ENCODE measurements at places on chromosomes 6 and 20.
A peak's percentile ranks its signal among the peaks of the same experiment; 100 is the strongest.

- no peak for DNase-seq
These were observed 541.3 kb upstream of the MARCKS start for GRCh38 chr6:113315879-113316278.

GRCh38 chr6:54083287-54083686 is 28.0 kb upstream of the MLIP start:
- no peak for DNase-seq

- DNase-seq, result no peak
These were observed 117.8 kb upstream of the SIRPA start for GRCh38 chr20:1777476-1777820.

DNA sequence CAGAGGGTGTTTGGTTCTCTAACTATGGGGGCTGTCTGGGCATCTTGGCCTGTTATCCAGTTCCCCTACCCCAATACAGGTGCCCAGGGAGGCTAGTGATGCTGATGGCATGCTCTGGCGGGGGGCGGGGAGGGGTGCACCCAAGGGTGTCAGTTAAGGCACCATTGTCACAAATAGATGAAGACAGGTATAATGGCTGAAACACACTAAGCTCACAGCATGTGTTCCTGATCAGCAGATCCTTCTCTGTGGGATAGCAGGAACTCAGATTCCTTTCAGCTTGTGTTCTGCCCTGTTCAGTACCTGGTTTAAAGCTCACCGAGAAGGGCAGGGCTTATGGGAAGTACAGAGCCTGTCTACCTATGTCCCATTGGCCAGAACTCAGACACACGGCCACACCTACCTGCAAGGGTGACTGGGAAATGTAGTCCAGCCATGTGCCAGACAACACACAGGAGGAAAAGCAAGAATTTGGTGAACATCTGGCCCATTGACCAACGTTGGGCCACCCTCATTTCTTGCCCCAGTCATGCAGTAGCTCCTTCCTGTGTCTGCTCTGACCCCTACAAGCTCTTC is 3.4 kb upstream of the RSPO4 start:
- peak; percentile 13 for DNase-seq

DNA sequence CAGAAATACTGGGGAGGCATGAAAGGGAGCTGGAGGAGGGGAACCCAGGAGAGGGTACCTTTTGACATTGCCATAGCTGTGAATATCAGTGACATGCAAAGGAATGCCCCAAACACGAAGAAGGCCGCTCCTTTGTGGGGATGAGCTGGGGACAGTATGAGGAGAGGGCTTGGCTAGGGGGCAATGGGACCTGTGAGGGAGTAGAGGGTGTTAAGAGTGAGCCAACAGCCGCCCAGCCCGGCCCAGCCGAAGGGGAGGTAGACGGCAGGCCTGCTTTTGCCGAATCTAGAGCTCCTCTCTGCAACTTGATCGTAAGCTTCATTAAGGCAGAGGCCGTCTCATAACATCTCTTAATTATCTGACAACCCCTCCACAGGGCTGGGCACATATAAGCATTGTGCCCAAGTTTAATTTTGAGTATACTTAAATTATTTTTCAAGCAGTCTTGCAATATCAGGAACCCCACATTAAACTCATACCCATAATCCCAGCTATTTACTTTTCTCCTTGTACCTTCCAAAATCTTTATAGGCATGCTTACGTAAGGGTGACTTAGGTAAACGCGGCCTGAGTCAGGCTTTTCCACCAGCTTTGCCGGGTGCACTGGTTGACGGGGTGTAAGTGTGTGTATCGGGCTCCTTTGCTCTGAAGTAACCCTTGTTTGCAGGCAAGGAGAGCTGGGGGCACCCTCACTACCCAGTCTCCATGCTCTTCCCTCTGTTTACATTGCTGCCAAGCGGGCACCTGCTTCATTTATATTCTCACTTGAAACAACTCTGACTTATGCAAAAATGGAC is 24.9 kb upstream of the VEGFA start:
- no peak for DNase-seq

GRCh38 chr6:32529697-32530430 is at the start of gene HLA-DRB5:
TSS of gene HLA-DRB5 (minus strand) at chr6:32530287. CDS start at chr6:32530224, 63 bp downstream.
- DNase-seq, result no peak

- DNase-seq, result no peak
These were observed 16.8 kb downstream of the MAP1LC3A start for GRCh38 chr20:34575271-34575670.

GRCh38 chr20:21323640-21324039 is 20.5 kb downstream of the XRN2 start:
- DNase-seq, result peak; percentile 85

DNA sequence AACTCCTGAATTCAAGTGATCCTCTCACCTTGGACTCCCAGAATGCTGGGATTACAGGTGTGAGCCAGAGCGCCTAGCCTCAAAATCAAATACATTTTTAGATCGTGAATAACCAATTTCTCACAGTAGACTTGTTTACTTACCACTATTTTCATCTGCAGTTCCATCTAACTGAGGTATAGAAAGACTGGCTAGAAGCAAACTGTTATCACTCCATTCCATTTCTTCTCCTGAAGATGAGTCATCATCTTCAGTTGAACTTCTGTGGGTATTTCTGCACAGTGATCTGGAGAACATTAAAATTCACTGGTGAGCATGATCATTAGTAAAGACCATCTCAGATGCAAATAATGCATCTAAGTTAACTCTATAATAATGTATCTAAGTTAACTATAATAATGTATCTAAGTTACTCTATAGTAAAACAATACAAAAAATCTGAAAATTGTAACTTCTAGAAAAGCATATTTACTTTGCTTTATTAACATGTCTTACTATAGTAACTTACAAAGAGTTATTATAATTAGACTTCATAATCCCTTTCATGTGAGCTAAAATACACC is 105.4 kb downstream of the REV3L start:
- peak; percentile 15 for DNase-seq

- peak; percentile 16 for DNase-seq
These were observed 686 bp downstream of the GINS1 start for GRCh38 chr20:25408170-25408547.

DNA sequence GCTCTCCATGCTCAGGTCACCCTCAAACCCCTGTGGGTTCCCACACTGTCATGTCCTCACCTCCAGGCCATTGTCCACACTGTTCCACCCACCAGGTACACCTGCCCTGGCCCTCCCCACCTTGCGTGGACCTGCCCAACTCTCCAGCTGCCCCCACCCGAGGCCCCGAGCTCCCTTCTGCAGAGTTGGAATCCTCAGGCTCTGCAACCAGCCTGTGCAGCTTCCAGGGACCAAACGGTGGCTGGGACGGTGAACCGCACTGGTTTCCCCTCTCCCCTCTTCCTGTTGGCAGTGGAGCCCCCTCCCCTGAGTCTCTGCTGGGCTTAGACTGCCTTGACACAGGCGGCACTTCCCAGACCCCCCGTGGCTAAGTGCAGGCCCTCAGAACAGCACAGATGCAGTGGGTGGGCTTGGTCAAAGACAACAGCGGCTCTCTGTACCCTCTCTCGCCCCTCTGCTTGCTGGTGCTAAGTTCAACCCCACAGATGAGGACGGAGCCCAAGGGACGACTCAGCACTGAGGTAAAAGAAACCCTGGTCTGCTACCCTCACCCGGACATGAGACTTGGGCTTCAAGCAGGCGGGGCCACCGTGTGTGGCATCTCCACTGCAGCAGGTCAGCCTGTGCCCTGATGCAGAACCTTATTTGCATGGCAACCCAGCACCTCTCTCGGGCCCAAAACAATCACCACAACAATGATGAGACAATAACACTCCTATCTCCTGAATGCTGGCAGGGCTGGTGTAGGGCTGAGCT is 11.0 kb downstream of the ZBP1 start:
- no peak for DNase-seq

DNA sequence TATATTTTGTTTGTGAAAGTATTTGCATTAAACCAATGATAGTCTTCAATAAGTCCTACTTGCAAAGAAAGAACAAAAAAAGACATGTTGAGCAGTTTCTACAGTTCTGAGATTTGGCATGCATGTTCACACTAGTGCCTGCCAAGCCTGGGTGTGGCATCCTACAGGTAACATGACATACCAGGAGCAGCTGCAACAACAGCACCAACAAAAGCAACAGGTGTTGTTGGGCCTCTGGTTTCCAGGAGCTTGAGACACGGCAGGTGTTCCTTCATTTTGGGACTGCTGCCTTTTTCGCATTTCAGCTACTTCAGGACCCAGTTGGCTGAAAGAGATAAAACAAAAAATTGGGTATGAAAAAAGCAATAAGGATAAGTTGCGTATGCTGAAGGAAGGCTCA is 41.2 kb upstream of the MTRF1L start:
- DNase-seq, result no peak

- DNase-seq, result no peak
These were observed 26.1 kb upstream of the KLHL31 start for GRCh38 chr6:53691667-53692133.

DNA sequence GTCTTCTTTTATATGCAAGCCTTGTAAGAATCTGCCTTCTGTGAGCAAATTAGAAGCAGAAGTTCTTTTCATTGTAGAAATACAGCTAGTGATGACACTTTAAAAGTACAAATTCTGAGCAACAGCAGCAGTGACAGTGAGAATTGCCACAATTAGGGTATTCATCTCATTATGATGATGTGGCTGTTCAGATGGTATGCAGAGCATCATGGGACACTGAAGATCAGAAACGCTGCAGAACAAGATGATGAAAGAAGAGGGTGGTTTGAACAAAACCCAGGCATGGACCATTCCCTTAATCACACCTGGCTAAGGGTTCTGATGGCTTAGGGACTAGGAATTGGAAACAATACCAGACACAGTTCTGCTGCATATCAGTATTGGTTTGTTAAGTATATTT is 312.7 kb upstream of the TBX18 start:
- peak; percentile 36 for DNase-seq
